ENCODE measurements at places on chromosomes 6 and 20. TPM values are rescaled to one million over a fixed set of nuclear protein-coding genes. Genes with fewer than 3 reads are reported as not detected.

Gene NANP
- 10.2 TPM for total RNA-seq

DNA sequence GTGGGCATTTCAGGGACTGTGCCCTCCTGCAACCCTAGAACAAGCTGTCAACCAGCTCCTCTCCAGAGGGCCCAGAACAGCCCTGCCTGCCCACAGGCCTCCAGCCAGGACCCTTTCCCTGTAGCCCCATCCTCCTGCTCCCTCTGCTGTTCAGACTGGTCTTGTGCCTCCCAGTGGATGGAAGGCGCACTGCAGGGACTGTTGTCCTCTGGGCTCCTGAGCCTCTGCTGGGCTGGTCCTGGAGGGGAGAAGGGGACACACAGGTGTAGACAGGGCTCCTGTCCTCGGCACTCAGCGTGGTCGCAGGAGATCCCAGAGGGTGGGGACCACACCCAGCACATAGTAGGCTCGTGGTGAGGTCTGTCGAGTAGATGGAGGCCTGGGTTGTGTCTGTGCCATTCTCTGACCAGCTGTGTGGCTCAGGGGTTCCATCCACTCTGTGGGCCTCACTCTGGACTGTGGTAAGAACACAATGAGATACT is 11.5 kb downstream of the ITPR3 start:
- DNase-seq: no peak

GRCh38 chr20:58366866-58367265 is 22.2 kb upstream of the VAPB start:
- no peak for DNase-seq

GRCh38 chr6:28769626-28770402 is 154.0 kb downstream of the TRIM27 start:
- no peak for DNase-seq

DNA sequence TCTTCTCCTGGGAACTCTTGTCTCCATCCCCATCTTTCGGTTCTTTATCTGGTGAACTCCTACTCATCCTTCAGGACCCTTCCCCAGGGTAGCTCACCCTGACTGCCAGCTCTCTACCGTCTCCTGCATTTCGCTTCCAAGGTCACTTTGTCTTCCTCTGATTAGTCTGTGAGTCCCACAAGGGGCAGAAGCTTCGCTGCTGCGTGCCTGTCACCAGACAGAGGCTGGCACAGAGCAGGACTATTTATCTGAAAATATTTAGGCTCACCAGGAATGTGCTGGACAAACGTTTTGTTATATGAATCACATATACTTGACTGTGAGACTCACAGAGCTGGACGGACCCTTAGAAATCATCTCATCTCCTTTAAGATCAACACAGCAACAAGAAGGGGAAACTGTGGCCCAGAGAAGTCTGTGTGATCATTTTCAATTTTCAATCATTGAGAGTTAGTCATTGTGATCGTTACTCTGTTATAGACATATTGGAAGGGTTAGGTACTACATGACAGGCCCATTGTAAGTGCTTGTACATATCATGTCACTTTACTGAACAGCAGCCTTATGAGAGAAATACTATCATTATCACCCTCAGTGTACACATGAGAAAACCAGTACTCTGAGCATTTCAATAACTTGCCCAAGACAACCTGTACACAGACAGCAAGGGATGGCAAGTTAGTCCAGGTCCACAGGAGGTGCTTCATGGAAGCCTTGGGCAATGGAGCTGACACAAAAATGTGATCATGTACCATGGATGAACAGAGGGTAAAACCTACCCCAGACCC is 51.4 kb downstream of the JPH2 start:
- DNase-seq: no peak
